Stimulated activated CD8-positive, alpha-beta memory T cell treated with anti-CD3 and anti-CD28 coated beads, Interleukin-15, amount 100 ng/mL, for 24 hours (primary cell): ENCODE measurements at places on chromosomes 3 and 15.

- no peak for DNase-seq
Observed at GRCh38 chr15:34339946-34340345, 2.4 kb upstream of the SLC12A6 start.

- DNase-seq, result no peak
Observed at GRCh38 chr15:68770216-68770615, 50.5 kb downstream of the ANP32A start.

DNA sequence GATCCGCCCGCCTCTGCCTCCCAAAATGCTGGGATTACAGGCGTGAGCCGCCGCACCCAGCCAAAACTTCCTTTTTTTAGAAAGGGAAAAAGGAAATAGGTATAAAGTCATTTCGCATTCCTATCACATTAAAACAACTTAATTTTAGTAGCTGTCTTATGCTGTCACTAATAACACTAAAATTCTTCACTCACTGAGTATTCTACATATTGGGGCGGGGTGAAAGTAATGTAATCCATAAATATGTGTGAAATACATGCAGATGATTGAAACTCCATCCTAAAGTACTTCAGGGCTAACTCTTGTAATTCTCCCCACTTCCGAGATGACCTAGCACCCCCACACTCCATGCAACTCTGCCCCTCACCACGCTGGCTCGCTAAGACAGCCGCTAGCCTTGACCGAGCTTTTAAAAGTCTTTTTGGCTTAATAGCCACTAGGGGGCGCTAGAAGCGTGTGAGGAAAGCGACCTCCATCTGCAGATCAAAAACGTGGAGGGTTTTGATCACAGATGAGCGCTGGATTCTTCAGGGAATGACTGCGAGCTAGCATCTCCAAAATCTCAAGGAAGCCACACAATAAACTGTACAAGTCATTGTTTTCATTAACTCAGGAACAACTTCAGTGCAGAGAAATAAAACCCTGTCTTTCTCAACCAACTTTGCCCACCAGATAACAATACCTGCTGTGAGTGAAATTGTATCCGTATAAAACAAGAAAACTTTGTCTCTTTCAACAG is 129.3 kb upstream of the IGF1R start:
- DNase-seq, result no peak

- no peak for DNase-seq
Observed at GRCh38 chr3:32203854-32204253, 34.6 kb upstream of the CMTM8 start.

DNA sequence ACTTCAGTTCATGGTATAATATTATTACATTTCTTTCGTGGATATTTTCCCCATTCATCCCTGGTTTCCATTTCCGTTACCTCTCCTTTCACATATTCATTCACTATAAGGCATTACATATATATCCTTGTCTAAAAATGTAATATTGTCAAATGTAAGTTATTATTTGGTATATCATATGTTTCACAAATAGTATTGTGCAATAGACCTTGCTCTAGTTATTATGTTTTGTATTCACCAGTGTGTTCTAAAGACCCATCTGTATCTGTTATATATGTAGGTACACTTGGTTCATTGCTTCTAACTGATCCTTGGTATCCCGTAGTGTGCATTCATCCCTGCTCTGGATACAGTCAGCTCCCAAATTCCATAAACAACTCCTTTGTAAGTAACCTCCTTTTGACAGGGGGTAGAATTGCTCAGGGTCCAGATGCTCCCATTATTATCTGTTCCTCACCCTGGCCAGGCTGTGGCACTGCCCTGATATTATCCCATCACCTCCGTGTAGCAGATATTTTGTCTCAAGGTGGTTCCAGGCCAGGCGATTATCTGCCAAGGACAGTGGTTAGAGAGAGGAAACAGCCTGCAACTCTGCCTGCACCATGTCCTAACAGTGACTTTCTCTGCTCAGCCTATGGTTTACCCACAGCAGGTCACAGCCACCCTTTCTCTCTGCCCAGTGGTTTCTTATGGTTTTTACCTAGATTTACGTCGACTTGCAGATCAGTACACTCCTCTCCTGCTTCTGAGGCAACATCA is 29.2 kb downstream of the PAQR9 start:
- DNase-seq, result no peak

- no peak for DNase-seq
Observed at GRCh38 chr3:144390786-144391185, 419.2 kb downstream of the DIPK2A start.

DNA sequence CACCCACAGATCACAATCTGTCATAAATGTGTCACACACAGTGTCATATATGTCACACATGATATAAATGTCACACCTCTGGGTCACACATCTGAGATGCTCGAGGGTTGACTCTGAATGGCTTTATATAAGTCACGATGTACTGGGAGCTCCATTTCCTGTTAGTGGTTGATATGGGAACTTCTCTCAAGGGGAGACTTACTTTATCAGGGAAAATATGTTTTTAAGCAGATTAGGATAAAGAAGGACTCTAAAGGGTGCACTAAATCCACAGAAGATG is 83.9 kb upstream of the MEF2A start:
- no peak for DNase-seq

DNA sequence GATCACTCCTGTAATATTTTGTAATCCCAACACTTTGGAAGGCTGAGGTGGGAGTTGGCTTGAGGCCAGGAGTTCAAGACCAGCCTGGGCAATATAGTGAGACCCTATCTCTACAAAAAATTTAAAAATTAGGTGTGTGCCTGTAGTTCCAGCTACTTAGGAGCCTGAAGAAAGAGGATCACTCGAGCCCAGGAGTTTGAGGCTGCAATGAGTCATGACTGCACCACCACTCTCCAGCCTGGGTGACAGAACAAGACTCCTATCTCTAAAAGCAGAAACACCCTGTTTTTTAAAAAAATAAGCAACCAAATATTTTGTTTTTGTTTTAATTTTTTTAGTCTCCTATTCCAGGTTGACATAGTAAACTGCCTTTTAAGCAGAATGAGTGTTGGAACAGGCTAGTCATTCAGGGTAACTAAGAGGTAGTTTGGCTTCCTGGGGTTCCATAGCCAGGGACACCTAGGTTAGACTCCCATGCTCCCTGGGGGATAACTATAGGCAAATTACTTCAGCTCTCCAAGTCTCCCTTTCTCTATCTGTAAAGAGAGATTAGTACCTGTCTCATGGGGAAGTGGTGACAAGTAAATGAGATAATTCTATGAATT is 114.6 kb upstream of the C15orf61 start:
- no peak for DNase-seq

DNA sequence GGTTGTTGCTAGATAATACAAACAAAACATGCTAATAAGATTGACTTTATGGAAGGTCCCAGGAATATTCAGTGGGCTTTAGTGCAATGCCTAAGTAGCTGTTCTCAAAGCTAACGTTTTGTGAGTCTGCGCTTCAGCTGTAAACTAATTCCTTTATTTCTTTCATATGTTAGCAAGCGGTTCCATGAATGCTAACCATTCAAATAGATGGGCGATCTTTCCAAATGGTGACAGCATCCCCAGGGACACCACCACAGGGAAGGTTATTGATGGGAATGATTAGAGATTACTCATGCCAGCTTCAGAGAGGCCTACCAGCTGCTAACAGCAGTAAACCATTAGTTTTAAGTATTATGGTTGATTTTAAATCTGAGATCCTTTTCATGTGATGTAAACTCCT is 405.7 kb upstream of the MCTP2 start:
- no peak for DNase-seq
